Tibial artery (tissue), 4 donors: ENCODE measurements at places on chromosomes 2 and 18.

DNA sequence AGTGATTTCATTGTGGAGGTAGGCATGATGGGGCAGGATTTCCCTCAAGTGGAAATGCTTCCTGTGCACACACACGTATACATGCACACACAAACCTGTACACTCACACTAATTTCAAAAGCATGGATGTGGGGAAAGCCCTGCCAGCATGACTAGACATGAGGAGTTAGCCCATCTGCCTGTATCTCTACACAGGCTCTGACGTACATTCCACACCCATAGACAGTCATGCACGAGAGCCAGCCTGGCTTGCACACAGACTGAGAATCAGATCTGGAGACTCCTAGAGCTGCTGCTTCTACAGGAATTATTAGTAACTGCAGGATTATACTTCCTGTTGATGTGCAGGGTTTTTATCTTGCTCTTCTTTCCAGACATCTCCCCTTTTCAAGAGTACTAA, 27.3 kb upstream of the NFU1 start:
- peak; percentile 27 for DNase-seq

DNA sequence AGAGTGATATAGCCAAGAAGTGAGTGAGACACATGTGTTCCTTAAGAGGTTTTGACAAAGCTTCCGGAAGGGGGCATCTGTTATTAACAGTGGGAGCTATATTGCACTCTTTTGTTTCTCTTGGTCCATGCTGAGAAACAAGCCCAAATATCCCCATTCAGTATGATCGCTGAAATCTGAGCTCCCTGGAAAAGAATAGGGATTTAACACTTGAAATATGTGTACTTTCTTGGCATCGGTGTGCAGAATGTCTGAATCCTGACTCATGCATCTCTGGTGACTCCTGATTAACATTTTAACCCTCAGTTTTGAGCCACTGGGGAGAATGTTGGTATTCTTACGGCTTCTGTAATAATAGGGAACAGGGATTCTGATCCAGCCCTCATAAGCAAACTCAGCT, 448.1 kb downstream of the TSN start:
- DNase-seq: no peak

- DNase-seq: peak; percentile 66
These were observed 63.4 kb downstream of the INPP4A start for GRCh38 chr2:98507891-98508708.

- no peak for DNase-seq
These were observed 113.4 kb downstream of the GORASP2 start for GRCh38 chr2:171042253-171042969.

DNA sequence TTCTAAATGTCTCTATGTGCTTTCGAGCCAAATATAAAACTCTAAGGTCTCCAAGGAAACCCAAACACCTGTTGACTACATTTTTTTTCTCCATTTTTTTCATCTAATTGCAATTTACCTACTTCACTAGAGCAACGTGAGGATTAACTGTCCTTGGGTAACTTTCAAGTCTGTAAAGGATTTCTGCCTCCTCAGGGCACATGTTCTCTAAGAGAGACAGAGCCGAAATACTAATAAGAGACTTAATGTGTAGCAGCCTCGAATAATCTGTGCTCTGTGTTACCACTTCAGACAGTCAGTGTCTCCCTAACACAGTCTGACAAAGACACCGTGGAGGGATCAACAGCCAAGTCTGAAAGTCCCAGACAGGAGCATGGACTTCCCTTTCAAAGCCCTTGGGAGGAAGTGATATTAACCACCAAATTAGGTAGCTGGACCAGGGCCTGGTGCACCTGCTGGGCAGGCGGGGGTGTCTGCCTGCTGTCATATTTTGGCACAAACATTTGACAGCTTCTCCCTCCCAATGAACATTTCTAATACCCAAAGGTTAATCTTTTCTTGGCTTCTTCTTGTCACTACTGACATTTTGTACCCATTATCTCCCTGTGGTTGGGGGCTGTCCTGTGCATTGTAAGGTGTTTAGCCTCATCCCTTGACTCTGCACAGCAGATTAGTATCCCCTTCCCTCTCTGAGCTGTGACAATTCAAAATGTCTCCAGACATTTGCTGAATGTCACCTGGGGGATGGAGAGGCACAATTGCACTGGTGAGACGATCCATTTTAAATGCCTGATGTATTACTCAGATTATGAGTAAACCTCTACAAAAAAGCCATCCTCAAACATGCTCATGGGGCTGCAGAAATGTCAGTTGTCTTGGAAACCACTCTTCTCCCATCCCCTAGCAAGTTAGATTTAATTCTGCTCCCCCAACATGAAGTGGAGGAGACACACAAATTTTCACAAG, 45.7 kb upstream of the LYPD1 start:
- DNase-seq: no peak

DNA sequence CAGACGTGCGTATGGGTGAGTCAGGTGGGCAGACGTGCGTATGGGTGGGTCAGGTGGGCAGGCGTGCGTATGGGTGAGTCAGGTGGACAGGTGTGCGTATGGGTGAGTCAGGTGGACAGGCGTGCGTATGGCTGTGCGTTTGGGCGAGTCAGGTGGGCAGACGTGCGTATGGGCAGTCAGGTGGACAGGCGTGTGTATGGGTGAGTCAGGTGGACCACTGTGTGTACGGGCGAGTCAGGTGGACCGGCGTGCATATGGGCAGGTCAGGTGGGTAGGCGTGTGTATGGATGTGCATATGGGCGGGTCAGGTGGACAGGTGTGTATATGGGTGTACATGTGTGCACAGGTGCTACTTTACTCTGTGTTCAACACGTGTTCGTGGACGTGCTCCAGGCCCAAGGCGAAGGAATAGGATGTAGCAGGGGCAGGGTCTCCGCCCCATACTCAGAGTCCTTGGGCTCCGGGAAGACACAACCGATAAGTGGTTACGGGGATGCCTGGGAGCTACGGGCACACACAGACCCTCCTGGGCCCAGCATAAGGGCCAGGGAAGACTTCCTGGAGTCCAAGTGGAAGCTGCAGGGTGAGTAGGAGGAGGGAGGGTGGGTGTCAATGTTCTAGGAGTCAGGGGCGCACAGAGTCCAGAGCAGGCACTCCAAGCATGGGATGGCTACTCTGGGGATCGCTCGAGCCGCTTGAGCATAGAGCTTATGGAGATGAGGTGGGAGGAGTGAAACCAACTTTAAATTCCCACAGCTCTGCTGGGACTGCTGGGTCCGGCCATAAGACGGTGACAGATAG, 27.1 kb upstream of the KLF11 start:
- DNase-seq: no peak

DNA sequence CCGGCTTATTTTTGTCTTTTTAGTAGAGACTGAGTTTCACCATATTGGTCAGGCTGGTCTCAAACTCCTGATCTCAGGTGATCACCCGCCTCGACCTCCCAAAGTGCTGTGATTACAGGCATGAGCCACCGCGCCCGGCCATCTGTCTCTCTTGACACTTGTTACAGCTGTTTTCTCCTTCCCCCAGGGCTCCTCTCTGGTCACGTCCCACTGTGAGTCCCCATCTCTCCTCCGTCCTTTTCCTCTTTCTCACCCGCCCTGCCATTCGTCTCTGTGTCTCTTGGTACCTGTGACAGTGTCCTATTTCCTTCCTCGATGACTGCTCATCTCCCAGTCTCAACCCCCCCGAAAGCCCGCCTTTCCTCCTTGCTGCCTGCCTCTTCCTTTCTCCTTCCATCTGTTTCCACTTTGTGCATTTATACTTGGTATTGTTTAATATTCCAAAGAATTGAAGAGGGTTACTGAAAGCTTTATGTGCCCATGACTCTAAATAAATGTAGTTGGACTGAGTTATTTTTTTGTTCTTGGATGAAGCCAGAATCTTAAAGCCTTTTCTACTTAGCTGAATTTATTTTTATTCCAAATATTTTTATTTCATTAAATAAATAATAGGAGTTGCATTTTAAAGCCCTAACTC, 241.5 kb downstream of the SH3RF3 start:
- no peak for DNase-seq

- DNase-seq: no peak
These were observed 18.4 kb downstream of the MXD1 start for GRCh38 chr2:69933254-69933828.

DNA sequence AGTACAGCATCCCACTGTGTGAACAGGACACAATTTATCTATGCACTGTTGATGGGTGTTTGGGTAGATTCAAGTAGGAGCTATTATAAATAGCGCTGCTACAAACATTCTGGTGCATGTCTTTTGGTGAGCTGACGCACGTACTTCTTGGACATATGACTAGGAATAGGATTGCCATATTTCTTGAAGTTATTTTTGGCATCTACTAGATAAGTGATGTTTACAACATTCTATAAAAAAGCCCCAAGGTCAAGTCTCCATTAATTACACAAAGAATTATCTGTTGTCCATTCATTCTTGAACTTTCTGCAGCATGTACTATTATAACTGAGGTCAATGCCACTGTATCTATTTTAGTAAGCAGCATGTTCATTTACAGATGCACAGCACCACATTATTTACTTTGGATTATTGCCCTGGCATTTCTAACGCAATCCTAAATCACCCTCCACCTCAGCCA, 225.5 kb upstream of the TMEM200C start:
- no peak for DNase-seq

GRCh38 chr2:44705876-44706480, 235.5 kb upstream of the SIX3 start:
- no peak for DNase-seq

DNA sequence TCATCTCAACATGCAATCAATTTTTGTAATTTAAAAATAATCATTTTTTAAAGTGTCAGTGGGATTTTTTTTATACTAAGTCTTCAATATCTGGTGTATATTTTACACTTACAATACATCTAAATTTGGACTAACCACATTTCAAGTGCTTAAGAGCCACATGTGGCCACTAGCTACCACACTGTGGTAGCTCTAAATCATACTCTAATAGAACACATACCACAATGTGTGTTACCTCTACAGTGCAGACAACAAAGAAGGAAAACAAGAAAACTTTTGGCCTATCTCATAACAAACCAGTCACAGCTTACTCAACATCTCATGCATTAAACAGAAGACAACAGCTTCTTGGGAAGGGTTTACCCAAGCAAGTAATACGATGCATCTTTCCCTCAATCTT, 24.5 kb downstream of the PIAS2 start:
- DNase-seq: no peak

DNA sequence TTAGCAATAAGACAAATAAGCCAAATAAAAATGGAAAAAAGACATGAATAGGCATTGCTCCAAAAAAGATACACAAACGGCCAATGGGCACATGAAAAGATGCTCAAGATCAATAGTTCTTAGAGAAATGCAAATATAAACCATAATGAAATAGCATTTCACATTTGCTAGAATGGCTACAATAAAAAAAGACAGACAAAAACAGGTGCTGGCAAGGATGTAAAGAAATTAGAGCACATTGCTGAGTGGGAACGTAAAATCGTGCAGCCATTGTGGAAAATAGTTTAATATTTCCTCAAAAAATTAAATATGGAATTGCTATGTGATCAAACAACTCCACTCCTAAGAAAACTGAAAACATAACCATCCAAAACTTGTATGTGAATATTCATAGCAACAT, 160.0 kb upstream of the SPATS2L start:
- no peak for DNase-seq

DNA sequence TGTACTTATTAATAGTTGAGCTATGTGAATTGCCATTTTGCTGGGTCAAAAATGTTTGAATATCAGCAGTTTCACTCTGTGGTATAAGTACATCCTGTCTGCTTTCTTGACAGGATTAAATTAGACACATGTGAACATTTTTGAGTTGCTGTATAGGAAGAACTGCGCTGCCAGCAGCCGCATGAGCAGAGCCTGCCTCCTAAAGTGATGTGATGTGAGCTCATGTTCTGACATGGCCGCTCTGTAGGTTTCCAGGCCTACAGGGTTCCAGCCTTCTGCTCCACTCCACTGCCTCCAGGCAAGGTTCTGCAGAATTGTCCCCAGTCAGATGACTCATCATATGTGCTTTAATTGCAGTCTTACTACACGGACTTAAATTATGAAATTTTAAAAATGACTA, 119.7 kb upstream of the NFATC1 start:
- DNase-seq: no peak

GRCh38 chr2:86223140-86223926, 24.1 kb downstream of the MRPL35 start:
- peak; percentile 78 for DNase-seq

DNA sequence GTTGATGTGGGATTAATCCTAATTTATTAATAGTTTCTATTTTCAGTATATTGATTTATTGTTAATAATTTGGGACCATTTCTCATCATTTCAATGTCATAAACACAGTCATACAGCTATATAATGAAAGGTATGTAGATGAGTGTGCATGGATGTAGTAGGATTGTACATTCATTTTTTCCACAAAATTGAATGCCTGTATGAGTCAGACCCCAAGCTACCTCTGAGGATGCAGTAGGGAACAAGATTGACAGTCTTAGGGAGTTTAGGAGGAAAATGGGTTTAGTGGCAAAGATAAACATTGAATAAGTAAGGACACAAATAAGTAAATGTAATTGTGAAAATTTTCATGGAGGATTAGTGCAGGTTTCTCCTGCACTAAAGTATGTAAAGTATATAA, 14.1 kb upstream of the TMEFF2 start:
- no peak for DNase-seq

- no peak for DNase-seq
These were observed 130.5 kb downstream of the TANC1 start for GRCh38 chr2:159098921-159099411.

DNA sequence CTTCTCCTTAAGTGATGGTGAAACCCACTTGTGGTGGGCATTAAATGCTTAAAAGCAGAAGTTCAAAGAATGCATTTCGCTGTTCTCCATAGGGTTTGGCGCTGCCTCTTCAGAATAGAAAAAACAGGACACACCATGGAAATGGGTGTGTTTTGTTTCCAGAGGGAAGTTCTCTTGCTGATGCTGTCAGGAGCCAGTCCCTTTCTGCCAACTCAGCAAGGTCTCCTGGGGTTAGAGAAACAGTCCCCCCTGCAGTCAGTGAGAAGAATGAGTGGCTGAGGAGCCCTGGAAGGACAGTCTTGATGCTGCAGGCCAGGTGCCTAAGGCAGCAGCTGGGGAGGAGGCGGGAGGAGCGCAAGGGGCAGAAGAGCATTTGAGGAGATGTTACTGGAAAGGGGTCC, 37.8 kb upstream of the ASAP2 start:
- DNase-seq: no peak

- no peak for DNase-seq
These were observed 158.7 kb upstream of the MYO3B start for GRCh38 chr2:170019060-170019805.

- peak; percentile 56 for DNase-seq
These were observed 32.0 kb downstream of the CENPO start for GRCh38 chr2:24824966-24825882.

DNA sequence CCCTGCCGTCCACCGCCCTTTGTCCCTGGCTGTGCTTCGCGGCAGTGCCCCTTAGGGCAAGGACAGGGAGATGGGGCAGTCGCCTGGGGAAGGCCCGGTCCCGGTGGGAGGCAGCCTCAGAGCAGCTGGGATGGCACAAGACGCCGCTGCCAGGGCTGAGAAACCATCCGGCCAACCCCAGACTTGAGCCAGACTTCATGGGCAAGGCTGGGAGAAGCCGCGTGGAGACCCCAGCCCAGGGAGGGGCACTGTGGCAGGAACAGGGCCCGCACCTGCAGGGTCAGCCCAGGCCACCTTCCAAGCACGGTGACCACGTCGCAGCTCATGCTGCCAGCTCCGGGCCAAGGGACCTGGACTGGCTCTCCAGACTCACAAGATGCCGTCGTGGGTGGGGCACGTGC, 84.0 kb downstream of the NFATC1 start:
- DNase-seq: no peak
